PC-9 (cell line): ENCODE measurements at places on chromosomes 5 and 9. TPM values are rescaled to one million over a fixed set of nuclear protein-coding genes. Genes with fewer than 3 reads are reported as not detected.

The CXCL14 gene
- not detected in 2 replicates for total RNA-seq

The CTXN3 gene
- total RNA-seq = not detected in 2 replicates

The FGF1 gene
- 0.23 and 0.44 TPM in 2 replicates for total RNA-seq

The OBP2B gene
- not detected in 2 replicates for total RNA-seq

The ECM2 gene
- total RNA-seq = 1.9 and 3.1 TPM in 2 replicates

GRCh38 chr9:111909444-111909843, 12.8 kb downstream of the UGCG start:
- DNase-seq = no peak

DNA sequence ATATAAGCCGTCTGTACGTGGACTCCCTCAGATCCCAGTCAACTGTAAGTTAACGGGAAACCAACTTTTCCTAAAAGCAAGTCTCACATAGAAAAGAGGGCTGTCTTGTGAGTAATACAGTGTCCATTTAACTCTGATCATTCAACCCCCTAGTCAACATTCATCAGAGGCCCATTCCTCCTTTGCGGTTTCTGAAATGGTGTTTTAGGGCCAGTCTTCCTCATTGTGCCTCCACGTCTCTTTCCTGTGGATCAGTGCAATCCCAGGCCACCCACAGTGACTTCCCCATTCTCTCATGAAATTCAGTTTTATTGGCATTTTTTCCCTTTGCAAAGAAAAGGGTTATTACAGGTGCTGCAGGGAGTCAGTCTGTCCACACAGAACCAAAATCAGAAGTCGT, 261.8 kb downstream of the NR3C1 start:
- no peak for DNase-seq

GRCh38 chr5:155926766-155927165, 400.2 kb upstream of the SGCD start:
- DNase-seq = no peak

DNA sequence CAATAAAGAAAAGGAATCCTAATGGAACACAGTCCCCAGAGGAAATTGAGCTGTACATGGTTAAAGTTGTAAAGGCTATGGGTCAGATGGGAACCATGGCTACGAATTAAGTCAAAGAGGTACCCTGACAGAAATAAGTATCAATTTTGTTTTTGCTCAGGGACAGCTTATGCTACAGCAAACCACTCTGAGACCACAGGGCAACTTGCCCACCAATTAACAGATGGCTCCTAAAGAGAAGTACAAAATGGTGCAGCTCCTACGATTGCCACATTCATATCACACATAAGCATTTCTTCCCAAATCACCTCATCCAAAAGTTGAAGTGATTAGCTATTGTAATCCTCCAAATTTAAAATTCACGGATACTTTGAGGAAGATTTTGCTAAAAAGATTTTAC, 83.0 kb downstream of the ELAVL2 start:
- no peak for DNase-seq

GRCh38 chr5:180553530-180553929, 37.8 kb downstream of the SCGB3A1 start:
- no peak for DNase-seq

GRCh38 chr5:170254056-170254455, 21.3 kb downstream of the C5orf58 start:
- DNase-seq = peak; percentile 99

- DNase-seq = no peak
These were observed 5.9 kb downstream of the LPCAT1 start for GRCh38 chr5:1517838-1518237.

GRCh38 chr9:107274953-107275422, 8.1 kb upstream of the RAD23B start:
- DNase-seq = peak; percentile 51

GRCh38 chr5:149902177-149902576, 42.4 kb downstream of the PDE6A start:
- DNase-seq = no peak

- DNase-seq = no peak
These were observed 38.7 kb downstream of the PLEKHG4B start for GRCh38 chr5:130601-131131.

DNA sequence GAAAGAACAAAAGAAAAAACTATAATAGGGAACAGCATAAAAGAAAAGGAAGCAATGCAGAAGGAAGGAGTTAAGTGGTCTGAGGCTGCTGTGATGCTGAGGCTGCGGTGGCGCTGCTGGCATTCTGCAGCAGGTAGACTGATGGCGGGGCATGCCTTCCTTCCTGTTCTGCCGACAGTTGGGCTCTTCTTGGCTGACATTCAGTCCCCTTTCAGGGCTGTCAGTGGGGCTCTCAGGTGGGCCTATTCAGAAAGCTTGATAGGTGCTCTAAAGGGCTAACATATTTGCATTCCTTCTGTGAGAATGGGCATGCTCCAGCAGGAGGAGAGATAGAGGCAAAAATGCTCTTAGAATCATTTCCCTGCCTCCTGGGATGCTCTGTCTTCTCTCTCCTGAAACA, 5.1 kb upstream of the CLINT1 start:
- DNase-seq = no peak

- no peak for DNase-seq
These were observed 13.3 kb upstream of the RUSC2 start for GRCh38 chr9:35476596-35476995.

GRCh38 chr5:109192555-109193281, 217.1 kb downstream of the PJA2 start:
- no peak for DNase-seq
